Right ventricle myocardium inferior (tissue), 1 donor: ENCODE measurements at places on chromosomes 3 and 15.

GRCh38 chr3:129605203-129605921 is 1.1 kb downstream of the PLXND1 start:
- DNase-seq: no peak

GRCh38 chr3:62632510-62633294 is 242.5 kb downstream of the CADPS start:
- DNase-seq: no peak

- DNase-seq: no peak
These were observed 26.3 kb downstream of the KCNMB3 start for GRCh38 chr3:179224584-179224983.

DNA sequence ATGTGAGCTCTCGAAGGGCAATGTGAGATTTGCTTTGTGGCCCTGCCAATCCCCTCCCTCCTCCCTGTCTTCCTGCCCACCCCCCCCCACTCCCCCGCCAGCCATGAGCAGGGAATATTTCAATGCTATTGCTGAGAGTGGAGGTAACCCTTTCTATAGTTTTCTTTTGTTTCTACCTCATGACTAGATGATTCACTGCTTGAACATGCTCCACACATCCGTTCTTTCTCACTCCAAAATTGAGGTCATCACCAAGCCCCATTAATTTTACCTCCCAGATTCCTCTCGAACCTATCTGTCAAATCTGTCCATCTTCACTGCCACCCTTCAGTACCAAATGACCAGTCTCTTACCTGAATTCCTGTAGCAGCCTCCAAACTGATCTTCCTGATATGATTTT is 12.2 kb downstream of the ZNF774 start:
- no peak for DNase-seq

GRCh38 chr3:13107661-13108060 is 34.4 kb upstream of the IQSEC1 start:
- DNase-seq: peak; percentile 64

- DNase-seq: no peak
These were observed 20.8 kb downstream of the CDAN1 start for GRCh38 chr15:42716125-42716524.

DNA sequence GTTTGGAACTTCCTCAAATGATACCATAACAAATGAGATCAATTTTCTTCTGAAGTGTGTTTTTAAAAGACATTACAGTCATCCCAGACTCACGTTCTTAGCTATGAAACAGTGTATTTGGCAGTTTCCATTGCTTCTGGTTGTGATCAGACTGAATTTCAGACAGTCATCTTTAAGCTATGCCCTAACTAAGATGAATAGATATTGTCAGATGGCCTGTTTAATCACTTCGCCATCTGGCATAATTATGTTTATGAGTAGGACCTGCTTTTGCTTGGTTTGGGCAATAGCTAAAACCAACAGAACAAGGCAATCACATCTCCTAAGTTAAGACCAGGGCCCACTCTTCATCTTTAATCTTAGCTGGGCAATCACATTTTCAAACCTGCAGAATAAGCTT is 313.1 kb downstream of the SV2B start:
- DNase-seq: no peak

- DNase-seq: no peak
These were observed 49.2 kb downstream of the CTDSPL start for GRCh38 chr3:37910671-37911400.

DNA sequence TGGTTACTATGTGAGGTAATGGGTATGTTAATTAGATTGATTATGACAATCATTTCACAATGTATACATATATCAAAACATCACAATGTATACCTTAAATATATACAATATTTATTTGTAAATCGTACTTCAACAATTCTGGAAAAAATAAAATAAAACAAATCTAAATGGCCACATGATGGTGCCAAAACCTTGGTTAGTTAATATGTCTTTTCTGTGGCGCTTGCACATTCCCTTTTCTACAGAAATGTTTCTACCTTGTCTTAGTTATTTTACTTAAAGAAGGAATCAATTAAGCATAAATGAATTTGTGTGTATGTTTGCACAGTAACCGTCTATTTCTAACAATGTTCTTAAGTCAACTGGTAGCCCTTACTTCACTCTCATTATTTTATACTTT is 53.4 kb downstream of the OXSM start:
- no peak for DNase-seq

- no peak for DNase-seq
These were observed 436 bp downstream of the ADPGK start for GRCh38 chr15:72783004-72783639.

DNA sequence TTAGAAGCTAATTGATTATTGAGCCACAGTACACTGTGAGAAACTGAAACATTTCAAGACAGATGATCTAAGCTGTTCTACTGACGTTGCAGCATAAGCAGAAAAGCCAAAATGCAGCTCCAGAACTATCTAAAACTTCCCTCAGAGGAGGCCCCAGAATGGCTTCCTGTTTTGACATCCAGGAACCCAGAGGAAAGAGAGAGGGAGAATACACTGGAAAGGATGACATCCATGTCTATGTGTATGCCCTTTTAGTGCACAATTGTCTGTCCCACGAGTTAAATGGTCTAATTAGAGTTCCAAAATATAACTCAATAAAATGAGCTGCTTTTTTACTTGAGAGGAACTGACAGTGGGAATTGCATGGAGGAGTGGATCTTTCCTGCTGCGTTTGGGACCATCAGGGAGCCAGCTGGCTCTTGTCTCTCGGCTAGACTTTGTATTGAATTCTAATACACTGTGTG is 688.1 kb downstream of the ZNF385D start:
- no peak for DNase-seq

- DNase-seq: no peak
These were observed 15.4 kb downstream of the ALPK3 start for GRCh38 chr15:84832448-84833040.

GRCh38 chr3:195932418-195933043 is 24.2 kb upstream of the TNK2 start:
- no peak for DNase-seq

GRCh38 chr3:5840056-5840455 is 652.5 kb downstream of the EDEM1 start:
- DNase-seq: no peak

DNA sequence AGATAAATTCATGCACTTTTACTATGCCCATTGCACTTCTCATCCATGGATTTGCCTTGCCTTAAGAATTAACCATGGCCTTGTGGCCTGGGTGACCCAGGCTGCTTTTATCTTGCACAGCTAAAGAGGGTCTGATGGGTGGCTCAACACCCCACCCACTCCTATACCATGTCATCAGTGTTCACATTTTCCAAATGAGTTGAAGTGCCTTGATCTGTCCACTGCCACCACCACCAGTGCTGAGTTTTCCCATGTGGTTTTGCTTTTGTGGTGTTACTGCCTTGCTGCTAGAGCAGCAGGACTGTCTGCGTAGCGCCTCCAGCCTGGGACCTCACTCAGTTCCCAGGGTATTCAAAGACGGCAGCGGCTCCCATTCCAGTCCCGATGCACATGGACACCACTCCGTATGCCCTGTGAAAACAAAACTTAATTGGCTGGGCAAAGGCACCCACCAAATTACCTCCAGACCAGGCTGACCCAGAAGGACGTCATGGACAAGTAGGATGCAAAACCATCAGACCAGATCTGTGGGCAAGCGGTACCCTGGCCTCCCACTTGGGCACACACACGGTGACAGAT is 14.1 kb downstream of the ACAA1 start:
- DNase-seq: peak; percentile 28

GRCh38 chr3:76028774-76029173 is 243.4 kb upstream of the ZNF717 start:
- DNase-seq: no peak

- no peak for DNase-seq
These were observed 21.9 kb upstream of the FRMD5 start for GRCh38 chr15:44216958-44217357.

DNA sequence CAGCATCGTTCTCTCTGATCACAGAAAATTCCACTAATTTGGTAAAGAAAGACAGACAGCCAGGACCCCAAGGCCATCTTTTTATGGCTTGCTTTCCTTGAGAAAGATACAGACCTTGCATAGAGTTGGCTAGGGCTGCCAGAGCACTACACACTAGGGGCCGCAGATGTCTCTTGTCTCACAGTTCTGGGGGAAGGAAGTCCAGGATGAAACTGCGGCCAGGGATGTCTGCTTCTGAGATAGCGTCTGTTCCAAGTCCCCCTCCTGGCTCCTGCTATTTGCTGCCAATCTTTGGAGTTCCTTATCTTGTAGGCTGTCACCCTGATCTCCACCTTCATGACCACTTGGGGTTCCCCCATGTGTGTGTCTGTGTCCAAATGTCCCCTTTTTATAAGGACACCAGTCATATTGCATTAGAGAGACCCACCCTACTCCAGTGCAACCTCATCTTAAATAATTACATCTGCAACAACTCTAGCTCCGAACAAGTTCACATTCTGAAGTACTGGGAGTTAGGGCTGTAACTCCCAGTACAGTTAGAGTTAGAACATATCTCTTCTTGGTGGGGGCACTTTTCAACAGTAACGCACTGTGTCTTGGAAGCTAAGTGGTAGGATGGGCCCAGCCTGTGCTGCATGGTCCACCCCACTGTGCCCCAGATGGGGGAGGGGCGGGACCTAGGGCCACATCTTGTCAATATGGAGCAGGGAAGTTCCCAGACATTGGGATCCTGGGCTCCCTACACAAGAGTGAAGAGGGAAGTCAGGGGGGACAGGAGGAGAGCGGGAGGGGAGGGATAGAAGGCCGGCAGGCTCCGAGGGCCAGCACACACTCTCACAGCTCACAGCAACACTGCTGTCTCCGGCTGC is 42.2 kb downstream of the KLF15 start:
- DNase-seq: no peak

DNA sequence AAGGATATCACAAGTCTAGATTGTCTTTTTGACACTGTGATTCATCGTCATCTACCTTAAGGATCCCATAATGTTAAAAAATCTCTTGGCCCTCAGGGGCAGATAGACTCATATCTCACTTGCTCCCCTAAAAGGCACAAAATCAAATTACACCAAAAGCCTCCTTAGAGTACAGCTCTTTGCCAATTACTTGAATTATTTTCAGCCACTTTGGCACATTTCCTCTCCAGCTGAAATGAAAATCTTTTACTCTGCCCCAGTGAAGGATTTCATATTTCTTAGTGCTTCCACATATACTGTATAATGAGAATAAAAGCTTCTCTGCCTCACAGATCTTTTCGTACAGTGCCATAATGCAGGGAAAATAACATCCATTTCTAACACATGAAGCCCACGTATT is 190.7 kb upstream of the GBE1 start:
- no peak for DNase-seq

- no peak for DNase-seq
These were observed 59.7 kb downstream of the CD200 start for GRCh38 chr3:112392393-112393359.

DNA sequence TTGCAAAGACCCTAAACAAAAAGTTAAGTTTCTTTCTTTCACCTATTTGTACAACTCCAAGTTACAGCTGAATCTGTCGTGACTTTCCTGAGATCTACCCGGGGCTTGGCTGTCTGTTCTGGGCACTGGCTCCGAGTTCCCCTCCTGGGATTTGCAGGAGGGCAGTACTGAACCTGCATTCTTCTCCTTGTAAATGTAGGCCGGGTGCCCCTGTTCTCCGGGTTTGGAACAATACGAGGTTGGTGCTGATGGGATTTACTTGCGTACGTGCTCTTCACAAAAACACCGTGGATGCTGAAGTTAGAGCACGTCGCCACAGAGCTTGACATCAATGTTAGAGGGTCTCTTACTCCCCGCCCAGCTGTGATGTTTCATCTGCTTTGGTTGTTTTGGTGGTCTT is 48.1 kb downstream of the KLHL25 start:
- DNase-seq: peak; percentile 32

GRCh38 chr3:62201438-62202035 is 171.8 kb downstream of the FEZF2 start:
- no peak for DNase-seq

GRCh38 chr15:49199666-49200065 is 29.6 kb downstream of the GALK2 start:
- no peak for DNase-seq

DNA sequence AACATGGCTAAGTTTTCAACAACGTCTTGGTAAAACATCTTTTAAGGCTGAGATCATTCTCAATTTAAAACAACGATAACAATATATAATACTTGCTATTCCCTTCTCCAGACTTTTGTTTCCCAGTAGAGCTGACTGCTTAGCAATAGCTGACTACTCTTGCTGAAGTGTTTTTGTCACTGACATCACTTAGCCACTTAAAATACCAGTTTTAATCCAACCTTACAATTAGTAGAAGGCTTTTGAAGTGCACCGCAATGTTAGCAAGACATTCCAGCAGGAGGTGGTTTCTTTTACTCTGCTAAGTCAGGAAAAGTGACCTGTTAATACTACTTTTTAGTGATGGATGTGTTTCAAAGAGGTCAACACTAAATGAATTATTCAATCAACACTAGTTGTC is 28.7 kb upstream of the GBE1 start:
- DNase-seq: no peak

GRCh38 chr3:46946856-46947545 is 29.5 kb downstream of the CCDC12 start:
- peak; percentile 48 for DNase-seq

- DNase-seq: no peak
These were observed at the start of gene SLC28A2 for GRCh38 chr15:45251888-45252287. SLC28A2 (plus strand) TSS chr15:45252234; CDS start chr15:45253216, 982 bp downstream.
